HuH-7.5 (cell line): ENCODE measurements at places on chromosomes 16 and 17.

GRCh38 chr17:4554441-4554996, 665 bp downstream of the MYBBP1A start:
- no peak for DNase-seq

DNA sequence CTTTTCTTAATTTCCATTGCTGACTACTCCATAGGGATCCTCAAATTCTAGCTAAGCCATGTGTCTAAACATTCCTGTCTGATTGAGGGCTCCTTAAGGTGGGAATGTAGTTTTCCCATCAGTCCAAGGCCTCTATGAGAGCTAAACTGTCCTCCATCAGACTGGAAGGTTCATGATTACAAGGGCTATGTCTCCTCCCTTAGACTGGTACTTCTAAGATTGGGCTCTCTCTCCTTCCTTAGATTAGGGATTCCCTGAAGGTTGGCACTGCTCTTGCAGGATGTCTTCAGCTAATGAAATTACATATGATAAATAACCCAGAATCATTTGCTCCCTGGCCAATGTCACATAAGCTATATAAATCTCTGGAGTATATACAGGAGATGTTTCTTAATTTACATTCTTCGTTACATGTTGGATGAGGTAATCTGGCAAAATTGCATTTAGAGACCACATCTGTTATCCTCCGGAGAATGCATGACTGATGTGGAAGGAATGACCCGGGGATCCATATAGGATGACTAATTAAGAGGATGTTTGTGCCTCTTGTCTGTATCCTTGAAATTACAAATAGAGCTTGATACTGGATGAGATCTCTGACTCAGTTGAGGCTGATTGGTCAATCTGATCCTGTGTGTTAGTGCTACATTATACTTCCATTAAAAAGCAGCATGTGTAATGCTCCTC, 14.2 kb downstream of the B4GALNT2 start:
- no peak for DNase-seq

GRCh38 chr17:58254803-58255202, 16.4 kb downstream of the LPO start:
- no peak for DNase-seq

DNA sequence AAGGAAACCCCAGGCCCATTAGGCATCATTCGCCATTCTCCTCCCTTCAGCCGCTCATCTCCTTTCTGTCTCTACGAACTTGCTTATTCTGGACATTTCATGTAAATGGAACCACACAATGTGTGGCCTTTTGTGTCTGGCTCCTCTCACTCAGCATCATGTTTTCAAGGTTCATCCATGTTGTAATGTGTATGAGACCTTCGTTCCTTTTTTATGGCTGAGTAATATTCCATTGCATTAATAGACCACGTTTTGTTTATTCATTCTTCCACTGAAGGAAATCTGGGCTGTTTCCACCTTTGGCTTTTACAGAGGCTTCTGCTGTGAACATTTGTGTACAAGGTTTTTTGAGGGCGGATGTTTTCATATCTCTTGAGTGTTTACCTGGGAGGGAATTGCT, 3.2 kb downstream of the CRISPLD2 start:
- no peak for DNase-seq

GRCh38 chr17:45705123-45706009, 78.8 kb upstream of the CRHR1 start:
- no peak for DNase-seq

DNA sequence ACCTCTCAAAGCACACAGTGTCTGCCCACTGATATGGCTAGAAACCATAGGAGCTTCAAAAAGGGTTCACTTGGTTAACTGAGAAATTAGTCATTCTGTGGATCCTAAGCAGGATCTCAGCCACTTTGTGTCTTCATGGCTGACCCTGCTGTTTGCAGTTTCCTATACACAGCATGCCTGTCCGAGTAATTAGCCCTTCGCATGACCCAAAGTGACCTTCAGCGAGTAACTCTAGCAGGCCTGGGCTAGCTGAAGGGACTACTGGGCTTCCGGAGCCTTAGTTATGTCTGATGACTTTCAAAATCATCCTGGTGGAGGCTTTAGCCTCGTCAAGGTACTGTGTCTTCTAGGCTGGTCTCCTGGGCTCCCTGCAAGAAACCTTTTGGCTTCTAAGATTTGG, 28.9 kb upstream of the FBXW10B start:
- peak; percentile 16 for DNase-seq

GRCh38 chr17:78432226-78433012, 54.0 kb downstream of the PGS1 start:
- DNase-seq = no peak

GRCh38 chr17:21388066-21388465, 11.9 kb downstream of the KCNJ12 start:
- DNase-seq = no peak

DNA sequence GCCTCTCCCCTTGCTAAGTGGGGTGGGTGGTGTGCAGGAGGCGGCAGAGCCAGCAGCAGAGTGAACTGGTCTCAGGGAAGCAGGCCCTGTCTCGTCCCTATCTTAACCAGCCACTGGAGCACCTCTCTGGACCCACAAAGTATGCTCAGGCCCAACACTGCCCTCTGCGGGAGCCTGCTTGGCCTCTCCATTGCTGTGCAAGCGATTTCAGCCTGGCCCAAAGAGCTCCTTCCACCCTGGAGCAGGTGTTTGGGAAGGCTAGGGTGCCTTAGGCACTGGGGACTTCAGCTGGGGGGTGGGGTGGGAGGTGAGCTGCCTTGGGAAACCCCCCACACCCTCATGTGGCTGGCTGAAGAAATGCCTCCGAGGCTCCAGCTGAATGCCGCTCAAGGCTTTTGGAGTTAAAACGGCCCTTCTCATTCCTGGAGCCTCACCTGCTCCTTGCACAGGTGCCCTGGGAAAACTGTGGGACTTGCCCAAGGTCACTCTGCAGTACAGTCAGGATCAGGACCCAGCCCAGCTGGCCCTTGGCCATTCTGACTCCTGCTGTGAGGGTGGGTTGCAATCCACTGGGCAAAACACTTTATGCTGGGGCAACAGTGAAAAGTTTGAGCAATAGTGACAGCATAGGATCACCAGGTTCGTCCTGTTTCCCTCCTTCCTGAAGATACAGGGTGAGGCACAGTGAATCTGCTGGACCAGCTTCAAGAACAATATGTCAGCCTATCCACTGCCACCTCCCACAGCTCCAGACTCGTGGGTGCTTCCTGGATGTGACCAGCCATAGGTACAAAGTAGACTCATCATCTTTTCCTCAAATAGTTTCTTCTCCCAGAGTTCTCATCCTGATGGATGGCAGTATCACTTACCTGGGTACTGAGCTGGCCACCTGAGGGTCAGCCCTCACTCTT, 5.9 kb upstream of the UBE2O start:
- peak; percentile 72 for DNase-seq

GRCh38 chr17:29615048-29615385, 7.7 kb downstream of the CORO6 start:
- DNase-seq = peak; percentile 68

DNA sequence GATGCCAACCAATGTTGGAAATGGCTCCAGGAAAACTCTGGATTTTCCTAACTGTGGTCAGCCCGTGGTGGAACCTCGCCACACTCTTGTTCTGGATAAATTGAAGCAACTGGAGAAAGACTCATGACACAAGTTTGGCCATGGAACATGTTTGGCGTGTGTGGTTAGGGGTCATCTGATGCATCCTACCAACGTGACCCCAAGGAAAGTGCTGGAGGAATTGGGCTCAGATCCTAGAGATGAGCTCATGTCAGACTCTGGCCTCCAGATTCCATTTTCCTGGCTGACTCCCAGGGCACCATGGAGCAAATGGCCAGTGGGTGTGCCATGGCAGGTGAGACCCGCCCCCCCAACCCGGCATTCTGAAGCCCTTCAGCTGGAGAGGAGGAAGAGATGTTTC, 58.5 kb downstream of the CACNG5 start:
- DNase-seq = no peak

DNA sequence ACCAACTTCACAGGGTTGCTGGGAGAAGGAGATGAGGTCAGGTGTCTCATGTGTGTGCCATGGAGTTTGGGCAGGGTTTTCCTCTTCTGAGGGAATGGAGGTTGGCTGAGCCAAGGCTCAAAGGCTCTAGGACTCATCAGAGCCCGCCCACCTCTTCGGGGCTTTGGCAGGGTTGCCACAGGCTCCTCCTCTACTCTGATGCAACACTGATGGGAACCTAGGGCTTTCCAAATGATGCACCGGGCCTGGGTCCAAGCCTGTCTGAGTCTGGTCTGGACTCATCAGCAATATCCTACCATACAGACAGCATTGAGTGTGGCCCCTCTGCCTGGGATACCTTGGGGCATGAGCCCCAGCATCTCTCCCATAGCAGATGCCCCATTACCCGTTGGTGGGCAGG, 59.5 kb upstream of the LHX1 start:
- no peak for DNase-seq

- no peak for DNase-seq
These were observed 37.5 kb downstream of the ERCC4 start for GRCh38 chr16:13957197-13958078.

- DNase-seq = no peak
These were observed 13.0 kb upstream of the ABCA5 start for GRCh38 chr17:69339937-69340336.

DNA sequence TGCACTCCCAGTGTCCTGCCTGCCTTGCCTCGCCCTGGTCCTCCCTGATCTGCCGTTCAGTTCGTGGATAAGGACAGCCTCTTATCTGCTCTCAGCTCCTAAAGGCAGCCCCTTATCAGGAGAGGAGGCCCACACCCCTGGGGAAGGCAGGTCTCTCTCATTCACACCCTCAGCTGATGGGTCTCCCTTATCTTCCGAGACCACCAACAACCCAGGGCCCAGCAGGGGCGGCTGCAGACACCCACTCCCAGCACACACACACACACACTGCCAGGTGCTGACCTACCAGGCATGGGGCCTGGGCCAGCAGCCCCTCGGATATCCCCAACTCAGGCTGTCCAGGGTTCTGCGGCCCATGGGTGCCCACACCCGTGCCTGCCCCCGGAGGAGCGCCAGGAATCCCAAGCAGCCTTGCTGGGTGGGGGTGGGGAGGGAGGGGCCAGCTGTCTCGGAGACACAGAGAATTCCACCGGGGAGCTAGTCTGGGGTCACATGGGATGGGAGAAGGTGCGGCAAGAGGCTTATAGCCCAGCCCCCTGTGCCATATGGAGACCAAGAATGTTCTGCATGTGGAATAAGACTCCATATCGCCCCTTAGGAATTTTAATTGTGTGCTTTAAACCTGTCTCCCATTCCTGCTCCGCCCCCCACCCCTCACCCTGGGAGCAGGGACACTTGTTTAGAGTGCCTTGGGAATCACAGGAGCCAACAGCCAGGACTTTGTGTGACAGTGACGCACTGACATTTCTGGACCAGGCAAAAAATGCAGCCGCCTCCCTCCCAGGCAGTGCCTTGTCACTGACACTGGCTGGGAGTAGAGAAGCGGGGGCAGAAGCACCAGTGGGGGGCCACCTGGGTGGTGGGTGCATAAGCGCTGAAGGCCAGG, 41.9 kb upstream of the EMP2 start:
- no peak for DNase-seq

- DNase-seq = no peak
These were observed 515.0 kb upstream of the SALL1 start for GRCh38 chr16:51666074-51666473.

DNA sequence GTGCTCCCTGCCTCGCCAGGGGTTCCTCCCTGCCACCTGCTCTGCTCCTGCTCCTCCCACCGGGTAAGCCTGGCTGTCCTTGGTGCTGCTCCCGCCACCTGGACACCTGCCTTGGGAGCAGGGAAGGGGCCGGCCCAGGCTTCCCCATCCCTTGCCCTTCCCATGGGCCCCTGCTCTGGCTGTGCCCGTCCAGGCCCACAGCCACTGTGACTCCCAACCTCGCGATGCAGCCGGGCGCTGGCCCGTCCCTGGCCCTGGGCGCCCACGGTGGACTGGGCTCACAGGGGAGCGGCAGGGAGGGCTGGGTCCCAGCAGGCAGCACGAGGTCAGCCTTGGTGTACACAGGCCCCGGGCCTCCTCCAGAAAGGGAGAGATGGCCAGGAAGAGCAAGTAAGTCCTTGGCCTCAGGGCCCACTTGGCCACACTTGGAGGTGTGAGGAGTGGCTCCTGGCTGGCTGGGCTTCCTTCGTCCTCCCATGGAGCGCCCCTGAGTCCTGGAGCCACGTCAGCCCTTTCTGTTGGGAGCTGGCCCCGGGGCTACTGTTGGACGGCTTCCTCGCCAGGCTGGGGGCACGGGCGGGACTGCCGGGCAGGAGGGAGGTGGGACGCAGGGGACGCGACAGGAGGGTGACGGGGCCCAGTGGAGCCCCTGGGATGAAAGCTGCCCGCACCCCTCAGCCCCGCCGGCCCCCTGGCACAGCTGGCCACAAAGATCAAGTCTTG, 15.3 kb downstream of the ENGASE start:
- DNase-seq = no peak

- DNase-seq = no peak
These were observed 30.9 kb upstream of the SLC25A19 start for GRCh38 chr17:75319904-75320691.

DNA sequence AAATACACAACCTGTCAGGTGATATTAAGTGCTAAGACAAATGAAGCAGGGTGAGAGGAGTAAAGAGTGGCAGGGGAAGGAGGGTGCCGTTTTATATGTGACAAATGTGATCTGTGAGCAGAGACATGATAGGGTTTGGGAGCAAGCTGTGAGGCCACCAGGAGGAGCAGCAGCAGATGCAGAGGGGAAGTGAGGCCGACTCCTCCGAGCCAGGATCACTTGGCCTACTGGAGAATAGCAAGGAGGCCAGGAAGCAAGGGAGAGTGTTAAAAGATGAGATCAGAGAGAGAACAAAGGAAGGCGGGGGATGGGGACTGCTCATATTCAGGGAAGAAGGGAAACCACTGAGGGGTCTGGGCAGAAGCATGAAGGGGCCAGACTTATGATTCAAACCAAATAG, 129.4 kb downstream of the TANGO6 start:
- no peak for DNase-seq

DNA sequence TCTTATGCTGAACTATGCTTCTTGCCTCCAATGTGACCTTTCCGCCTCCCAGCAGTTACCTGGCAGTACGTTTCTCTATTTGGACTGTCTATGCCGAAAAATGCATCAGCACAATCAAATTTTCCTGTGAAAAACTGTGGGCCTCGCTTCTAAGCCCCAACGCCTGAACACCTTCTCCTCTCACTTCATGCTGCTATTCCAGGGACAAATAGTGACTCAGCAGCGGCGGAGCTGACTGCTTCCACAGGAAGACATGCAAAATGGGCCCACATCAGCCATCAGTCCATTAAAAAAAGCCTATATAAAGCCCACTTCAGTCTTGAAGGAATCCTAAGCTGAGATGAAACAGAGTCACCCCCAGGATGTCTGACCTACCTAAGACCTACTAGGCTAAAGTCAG, 10.5 kb upstream of the PIP4K2B start:
- no peak for DNase-seq

GRCh38 chr17:82475458-82475857, 16.9 kb downstream of the NARF start:
- DNase-seq = no peak

- no peak for DNase-seq
These were observed 18.8 kb upstream of the ERN1 start for GRCh38 chr17:64148699-64149098.

GRCh38 chr17:1650731-1651558, 1.3 kb upstream of the RILP start:
- DNase-seq = no peak

GRCh38 chr17:64742326-64742725, 80.2 kb upstream of the SMURF2 start:
- DNase-seq = no peak

GRCh38 chr17:78316867-78317789, 42.7 kb downstream of the SOCS3 start:
- peak; percentile 47 for DNase-seq

- peak; percentile 67 for DNase-seq
These were observed 688 bp downstream of the CRK start for GRCh38 chr17:1455291-1455796.
